ENCODE measurements at places on chromosomes 6 and 20.

DNA sequence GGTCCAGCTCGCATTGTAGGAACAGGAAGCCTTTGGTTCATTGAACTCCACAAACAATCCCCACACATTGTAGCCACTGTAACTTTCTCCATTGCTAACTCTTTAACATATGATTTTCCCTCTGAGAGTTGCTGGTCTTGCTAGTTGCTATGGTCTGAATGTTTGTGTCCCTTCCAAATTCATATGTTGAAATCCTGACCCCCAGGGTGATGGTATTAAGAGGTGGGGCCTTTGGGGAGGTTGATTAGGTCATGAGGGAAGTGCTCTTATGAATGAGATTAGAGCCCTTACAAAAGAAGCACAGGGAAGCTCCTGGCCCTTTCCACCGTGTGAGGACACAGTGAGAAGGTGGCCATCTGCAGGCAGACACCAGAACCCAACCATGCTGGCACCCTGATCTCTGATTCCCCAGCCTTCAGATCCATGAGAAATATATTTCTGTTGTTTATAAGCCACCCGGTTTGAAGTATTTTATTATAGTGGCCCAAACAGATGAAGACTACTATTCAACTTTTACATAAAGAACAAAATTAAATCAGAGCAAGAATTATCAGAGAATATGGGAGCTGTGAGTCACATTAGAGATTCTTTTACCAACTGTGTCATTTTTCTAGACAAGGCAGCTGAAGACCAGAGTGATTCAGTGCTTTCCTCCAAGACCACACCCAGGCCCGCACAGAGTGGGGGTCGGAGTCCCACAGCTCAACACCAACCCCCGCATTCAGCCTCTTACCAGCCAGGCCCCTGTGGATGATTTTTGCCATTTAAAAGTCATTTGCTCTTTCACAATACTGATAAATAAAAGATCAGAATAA, 143.0 kb downstream of the SAMD5 start:
- no peak for DNase-seq

- no peak for DNase-seq
Observed at GRCh38 chr6:114258376-114258775, 84.4 kb downstream of the HS3ST5 start.

- DNase-seq = no peak
Observed at GRCh38 chr6:111764238-111765175, 108.7 kb downstream of the FYN start.

DNA sequence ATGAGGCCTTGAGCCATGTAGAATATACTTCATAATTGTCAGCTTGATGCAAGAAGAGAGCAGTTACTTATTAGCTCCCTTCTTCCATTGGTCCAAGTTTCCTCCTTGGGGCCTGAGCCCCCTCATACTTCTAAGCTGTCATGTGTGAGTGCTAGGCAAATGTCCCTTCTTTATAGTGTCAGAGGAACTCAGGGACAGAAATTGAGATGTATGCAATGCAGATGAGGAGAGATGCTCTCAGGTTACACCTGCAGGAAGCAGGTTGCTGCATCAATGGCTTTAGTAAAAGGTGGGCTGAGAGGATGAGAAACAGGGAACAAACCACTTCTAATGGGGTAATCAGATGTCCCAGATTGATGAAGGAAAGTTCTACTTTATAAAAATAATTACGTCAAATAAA, 6.7 kb upstream of the PDSS2 start:
- DNase-seq = no peak

DNA sequence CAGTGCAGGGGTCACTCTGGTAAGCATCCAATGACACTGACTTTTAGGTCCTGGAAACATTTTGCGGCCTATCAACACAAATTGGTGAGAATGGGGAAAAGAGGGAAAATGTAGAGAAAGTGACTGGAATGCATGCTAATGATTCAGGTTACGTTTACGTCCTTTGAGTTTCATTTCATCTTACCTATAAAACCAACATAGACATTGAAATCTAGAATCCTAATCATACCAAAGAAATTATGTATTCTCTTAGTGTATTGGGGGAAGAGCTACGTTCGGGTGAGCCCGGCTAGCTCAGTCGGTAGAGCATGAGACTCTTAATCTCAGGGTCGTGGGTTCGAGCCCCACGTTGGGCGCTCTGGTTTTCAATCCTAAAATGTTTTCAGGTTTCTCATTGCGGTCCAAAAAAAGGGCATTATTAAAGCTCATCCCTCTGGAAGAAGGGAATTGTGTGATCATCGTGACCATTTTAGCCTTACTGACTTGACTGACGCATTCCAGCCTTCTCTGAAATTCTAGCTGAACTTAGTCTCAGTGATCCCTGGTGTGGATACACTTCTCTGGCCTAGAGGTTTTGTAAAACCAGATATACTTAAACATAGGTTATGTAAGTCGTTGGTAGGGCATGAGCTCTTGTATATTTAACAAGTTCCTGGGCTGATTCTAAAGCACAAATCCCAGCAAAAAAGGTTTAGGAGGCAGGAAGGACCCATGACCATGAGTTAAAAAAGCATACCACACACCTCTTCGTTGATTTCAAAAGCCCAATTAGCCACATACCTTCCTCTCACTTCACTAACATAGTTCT, 18.3 kb downstream of the HMGN4 start:
- no peak for DNase-seq

- DNase-seq = no peak
Observed at GRCh38 chr20:61896058-61896961, 169.4 kb downstream of the TAF4 start.

DNA sequence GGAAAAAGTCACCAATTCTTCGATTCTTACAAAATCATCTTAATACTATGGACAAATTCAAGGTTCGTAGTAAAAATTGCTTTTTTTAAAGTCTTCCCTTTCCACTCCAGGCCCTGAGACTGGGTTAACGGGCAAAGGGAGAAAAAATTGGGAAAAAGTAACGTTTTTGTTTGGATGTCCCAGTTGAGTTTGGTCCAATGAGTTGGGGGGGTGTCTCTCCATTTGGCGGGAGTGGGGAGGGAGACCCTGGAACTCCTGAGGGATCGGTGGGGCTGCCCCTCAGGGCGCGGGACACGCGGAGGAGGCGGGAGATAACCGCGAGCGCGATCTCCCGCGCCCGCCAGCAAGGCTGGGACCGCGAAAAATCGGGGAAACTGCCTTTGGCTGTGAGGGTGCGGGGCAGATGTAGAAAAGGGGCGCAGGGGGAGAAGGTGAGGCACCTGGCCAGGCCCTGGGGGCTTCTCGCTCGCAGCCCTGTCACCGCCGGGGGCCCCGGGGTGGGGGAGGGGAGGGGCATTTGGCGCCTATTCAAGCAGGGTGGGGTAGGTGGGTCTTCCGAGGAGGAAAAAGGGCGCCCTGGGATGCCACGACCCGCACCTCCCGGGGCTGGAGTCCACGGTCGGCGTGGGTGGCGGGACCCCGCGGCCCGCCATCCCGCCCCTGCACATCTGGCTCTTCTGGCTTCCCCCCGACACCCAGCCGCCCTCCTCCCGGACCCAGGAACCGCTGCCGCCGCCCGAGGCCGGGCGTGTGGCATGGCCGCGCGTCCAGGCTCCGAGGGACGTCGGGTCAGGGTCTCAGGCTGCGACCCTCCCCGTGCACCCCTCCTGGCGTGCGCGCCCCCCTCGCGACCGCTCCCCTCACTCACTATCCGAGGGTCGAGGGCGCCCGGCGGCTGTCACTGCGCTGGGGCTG, 595 bp downstream of the FBXO5 start:
- DNase-seq = no peak

All from activated CD4-positive, alpha-beta T cell treated with anti-CD3 and anti-CD28 coated beads, Interleukin-2, amount 50 U/mL, for 4 hours (primary cell).